ENCODE measurements at places on chromosomes 16 and 17.

DNA sequence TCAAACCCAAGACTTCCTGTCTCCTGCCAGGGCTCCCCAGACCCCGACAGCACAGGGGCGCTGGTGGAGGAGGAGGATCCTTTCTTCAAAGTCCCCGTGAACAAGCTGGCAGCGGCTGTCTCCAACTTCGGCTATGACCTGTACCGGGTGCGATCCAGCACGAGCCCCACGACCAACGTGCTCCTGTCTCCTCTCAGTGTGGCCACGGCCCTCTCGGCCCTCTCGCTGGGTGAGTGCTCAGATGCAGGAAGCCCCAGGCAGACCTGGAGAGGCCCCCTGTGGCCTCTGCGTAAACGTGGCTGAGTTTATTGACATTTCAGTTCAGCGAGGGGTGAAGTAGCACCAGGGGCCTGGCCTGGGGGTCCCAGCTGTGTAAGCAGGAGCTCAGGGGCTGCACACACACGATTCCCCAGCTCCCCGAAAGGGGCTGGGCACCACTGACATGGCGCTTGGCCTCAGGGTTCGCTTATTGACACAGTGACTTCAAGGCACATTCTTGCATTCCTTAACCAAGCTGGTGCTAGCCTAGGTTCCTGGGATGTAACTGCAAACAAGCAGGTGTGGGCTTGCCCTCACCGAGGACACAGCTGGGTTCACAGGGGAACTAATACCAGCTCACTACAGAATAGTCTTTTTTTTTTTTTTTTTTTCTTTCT, 8.1 kb downstream of the SERPINF1 start:
- DNase-seq: no peak

- no peak for DNase-seq
Observed at GRCh38 chr17:17186051-17186450, 20.1 kb downstream of the PLD6 start.

- no peak for DNase-seq
Observed at GRCh38 chr16:86088287-86088686, 189.3 kb downstream of the IRF8 start.

- no peak for DNase-seq
Observed at GRCh38 chr16:56669840-56670619, 416 bp downstream of the MT1H start.

DNA sequence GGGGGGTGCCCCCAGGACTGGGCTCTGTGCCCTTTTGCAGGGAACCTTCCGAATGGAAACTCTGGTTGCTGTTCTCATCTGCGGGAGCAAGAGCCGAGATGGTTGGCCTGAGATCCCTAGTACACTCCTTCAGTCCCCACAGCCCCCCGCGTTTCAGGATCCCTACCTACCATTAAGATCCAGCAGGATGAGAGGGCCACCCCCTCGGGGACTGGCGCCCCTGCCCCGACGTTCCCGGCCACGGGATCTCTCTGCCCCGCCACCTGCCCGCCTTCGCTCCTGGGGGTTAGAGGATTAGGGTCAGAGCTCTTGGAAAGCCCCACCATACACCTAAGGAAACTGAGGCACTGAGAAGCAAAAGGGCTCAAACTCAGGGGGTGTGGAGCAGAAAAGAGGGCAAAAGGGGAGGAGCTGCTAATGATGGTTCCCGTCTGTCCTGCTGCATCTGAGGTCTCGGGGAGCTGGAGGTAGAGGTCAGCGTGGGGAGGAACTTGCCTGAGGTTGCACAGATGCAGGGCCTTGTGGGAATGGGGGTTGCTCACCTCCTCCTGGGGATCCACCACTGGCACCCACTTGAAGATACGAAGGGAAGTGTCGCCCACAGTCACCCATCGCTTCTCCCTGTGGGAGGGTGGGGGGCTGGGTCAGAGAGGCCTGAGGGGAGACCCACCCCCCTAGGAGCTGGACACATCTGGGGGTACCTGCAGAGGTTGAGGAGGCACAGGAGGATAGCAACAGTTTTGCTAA, 1.0 kb downstream of the BCL7C start:
- DNase-seq: peak; percentile 21

DNA sequence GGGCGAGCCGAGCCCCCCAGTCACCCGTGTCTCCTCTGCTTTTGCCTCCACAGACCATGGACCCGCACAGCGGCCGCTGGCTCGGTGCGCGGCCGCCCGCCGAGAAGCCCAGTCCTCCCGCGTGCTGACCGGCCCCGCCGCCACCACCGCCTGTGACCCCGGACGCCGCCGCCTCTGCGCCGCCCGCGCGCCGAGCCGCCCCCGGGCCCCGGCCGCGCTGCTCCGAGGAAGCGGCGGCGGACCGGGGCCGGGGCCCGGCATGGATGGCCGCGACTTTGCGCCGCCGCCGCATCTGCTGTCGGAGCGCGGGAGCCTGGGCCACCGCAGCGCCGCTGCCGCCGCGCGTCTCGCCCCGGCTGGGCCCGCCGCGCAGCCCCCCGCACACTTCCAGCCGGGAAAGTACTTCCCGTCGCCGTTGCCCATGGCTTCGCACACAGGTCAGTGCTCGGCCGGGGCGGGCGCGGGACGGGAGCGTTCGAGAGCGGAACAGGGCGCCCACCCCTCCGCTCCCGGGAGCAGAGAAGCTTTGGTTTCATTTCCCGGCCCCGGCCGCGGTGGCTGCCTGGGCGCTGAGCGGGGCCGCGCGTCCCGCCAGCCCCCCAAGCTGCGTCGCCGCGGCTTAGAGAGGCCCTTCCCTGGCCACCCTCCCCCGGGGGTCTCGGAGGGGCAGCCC, 4.4 kb downstream of the BAHCC1 start:
- no peak for DNase-seq

DNA sequence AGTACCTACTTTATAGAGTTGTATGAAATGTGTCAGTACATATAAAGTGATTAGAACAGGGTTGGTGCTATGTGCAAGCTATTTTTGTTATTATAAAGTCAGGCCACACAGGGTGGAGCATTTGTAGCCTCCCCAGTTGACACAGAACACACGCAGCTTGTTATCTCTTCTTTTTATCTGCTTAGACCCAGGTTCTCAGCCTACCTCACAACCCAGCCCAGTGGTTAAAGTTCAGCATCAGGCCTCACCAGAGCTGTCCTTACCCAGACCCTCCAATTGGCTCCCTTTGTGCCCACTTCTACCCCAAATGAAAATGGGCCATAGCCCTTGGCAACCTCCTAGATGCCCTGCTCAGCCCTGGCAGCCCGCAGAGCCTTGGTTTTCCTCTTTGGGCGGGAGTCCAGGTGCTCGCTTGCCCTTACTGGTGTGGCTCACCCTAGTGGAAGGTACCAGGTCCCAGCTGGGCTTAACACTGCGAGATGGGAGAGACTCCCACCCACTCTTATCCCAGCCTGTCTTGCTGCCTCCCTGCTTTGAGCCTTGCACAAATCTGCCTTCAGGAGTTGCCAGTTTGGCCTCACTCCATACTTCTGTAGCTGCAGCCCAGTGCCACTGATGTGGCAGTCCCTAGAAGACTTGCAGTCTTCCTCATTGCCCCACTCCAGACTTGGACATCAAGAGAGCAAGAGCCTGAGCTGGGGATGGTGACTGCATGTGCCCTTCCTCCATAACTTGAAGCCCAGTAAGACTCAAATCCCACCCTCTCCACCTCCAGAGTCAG, 1.1 kb upstream of the PIGS start:
- DNase-seq: peak; percentile 52

- DNase-seq: peak; percentile 83
Observed at GRCh38 chr16:57277586-57277985, 6.9 kb downstream of the PLLP start.

- DNase-seq: no peak
Observed at GRCh38 chr17:33112763-33113162, 121.1 kb downstream of the SPACA3 start.

- no peak for DNase-seq
Observed at GRCh38 chr17:57971572-57971971, 16.4 kb upstream of the CUEDC1 start.

DNA sequence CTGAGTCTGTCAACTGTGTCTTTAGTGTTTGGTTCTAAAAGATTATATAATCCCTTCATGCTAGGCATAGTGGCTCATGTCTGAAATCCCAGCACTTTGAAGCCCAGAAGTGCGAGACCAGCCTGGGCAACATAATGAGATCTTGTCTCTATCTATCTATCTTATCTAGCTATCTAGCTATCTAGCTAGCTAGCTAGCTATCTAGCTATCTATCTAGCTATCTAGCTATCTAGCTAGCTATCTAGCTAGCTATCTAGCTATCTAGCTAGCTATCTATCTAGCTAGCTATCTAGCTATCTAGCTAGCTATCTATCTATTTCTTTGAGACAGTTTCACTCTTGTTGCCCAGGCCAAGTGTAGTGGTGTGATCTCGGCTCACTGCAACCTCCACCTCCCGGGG, 43.8 kb downstream of the SPAG9 start:
- no peak for DNase-seq

All from hematopoietic multipotent progenitor cell treated with erythropoietin and hydrocortisone succinate and interleukin-3 and kit ligand, for 6 days (in vitro differentiated cells).